ENCODE measurements at places on chromosomes 16 and 17.

- DNase-seq = no peak
Observed at GRCh38 chr17:72185564-72185963, 64.7 kb downstream of the SOX9 start.

DNA sequence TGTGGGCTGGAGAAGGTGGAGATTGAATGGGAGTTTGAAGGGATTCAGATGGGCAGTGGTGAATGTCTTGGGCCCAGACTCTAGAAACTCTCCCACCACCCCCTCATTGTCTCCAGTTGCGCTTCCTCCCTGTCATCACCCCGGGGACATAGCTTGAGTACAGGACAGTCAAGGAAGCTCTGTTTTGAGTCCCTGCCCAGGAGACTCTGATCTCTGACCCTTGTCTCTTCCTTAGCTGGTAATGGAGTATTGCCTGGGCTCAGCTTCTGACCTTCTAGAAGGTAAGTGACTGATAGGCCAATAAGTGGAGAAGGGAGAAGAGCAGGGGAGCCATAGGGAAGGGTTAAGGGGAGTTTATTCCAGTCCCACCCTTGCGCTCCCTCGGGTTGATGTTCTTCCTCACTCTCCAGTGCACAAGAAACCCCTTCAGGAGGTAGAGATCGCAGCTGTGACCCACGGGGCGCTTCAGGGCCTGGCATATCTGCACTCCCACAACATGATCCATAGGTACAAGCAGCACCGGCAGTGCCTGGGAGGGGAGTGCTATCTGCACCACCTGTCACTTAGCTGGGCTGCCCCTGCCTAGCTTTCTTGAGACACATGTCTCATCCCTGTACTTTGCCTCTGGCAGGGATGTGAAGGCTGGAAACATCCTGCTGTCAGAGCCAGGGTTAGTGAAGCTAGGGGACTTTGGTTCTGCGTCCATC lies 5.0 kb downstream of the TAOK2 start:
- no peak for DNase-seq

GRCh38 chr17:73987395-73987794 lies 216.1 kb upstream of the RPL38 start:
- DNase-seq = no peak

GRCh38 chr17:35627417-35627816 lies 40.3 kb downstream of the AP2B1 start:
- no peak for DNase-seq

- DNase-seq = no peak
Observed at GRCh38 chr16:52584354-52585320, 37.7 kb upstream of the TOX3 start.

DNA sequence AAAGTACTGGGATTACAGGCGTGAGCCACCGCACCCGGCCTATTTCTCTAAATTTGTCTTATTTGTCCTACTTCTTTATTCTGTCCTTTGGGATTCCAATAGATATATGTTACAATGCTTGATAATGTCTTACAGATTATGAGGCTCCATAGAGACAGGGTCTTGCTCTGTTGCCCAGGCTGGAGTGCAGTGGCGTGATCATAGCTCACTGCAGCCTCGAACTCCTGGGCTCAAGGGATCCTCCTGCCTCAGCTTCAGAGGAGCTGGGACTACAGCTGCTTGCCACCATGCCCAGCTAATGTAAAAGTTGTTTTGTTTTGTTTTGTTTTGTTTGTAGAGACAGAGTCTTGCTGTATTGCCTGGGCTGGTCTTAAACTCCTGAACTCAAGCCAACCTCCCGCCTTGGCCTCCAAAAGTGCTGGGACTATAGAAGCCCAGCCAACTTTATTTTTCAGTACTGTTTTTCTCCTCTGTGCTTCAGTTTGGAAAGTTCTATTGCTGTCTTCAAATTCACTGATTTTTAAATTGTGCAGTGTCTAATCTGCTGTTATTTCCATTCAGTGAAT lies 10.3 kb downstream of the ANKRD13B start:
- DNase-seq = no peak

DNA sequence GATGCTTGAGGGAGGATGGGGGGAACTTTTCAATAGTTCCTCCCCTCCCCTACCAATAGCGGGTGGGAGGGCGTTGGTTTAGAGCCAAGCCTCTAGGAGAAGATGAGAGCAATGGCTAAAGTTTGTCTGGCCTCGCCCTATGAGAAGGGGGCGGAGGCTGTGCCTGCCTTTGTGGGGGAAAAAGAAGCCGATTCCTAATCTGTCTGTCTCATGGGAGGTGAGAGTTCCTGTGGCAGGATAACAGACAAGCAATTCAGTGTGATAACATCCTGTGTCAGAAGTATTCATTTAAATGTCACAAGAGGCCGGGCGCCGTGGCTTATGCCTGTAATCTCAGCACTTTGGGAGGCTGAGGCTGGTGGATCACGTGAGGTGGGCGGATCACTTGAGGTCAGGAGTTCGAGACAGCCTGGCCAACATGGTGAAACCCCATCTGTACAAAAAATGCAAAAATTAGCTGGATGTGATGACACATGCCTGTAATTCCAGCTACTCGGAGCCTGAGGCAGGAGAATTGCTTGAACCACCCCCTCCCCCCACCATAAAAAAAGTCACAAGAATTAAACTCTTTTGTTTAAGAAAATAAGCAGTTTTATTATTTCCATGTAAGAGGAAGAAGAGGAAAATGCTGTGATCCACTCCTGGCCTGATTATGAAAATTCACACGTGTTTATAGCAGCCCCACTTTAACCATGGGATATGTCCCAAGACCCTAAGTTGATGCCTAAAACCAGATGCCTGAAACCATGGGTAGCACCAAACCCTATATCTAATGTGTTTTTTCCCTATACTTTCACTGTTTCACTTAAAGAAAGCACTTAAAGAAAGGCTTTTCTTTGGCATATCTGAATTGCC lies 1.7 kb downstream of the SLFN5 start:
- DNase-seq = peak; percentile 65

GRCh38 chr17:48546137-48546923 lies 1.4 kb upstream of the HOXB2 start:
- no peak for DNase-seq

DNA sequence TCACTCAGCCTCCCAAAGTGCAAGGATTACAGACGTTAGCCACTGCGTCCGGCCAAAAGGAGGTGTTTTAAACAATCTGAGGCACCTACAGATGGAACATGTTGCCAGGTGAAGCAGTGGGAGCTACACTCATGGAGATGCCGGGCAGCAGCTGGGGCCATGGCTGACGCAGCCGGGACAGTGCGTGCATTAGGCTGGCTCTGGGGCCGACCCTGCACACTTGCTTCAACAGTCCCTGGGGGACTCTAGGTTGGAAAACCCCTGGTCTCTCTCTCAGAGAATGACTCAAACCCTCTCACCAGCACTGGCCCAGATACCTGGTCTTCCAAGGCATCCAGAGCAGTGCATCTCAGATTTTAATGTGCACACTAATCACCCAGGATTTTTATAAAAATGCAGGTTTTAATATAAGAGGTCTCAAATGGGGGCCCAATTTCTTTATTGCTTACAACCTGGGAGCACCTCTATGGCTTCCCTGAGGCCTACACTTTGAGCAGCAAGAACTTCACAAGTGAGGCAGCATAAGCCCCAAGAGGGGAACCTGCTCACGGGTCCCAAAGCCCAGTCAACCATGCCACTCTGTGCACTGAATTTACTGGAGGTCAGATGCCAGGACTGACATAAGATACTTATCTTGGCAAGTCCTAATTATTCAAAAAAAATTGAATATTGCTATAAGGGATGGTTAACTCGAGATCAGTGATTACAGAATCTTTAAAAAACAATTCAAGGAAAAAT lies 70.8 kb upstream of the TRAP1 start:
- DNase-seq = no peak

- no peak for DNase-seq
Observed at GRCh38 chr17:30398328-30399041, 19.8 kb downstream of the CPD start.

- no peak for DNase-seq
Observed at GRCh38 chr16:17270111-17270510, 200.6 kb downstream of the XYLT1 start.

- DNase-seq = no peak
Observed at GRCh38 chr16:28905800-28906372, 19.2 kb downstream of the RABEP2 start.

DNA sequence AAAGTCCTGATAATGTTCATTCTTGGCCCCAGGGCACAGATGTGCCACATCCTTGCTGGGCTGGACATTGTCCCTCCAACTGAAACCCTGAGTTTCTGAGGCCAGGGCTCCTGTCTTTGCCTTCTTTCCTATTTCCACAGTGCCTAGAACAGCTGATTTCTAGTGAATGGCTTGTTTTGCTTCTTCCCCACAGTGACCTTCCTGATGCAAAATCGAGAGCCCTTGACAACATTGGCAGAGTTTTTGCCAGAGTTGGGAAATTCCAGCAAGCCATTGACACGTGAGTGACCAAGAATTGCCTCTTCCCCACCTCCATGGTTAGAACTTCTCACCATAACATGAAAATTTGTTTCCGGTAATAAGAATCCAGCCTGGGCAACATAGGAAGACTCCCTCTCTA lies 14.5 kb downstream of the ODAD4 start:
- DNase-seq = no peak

DNA sequence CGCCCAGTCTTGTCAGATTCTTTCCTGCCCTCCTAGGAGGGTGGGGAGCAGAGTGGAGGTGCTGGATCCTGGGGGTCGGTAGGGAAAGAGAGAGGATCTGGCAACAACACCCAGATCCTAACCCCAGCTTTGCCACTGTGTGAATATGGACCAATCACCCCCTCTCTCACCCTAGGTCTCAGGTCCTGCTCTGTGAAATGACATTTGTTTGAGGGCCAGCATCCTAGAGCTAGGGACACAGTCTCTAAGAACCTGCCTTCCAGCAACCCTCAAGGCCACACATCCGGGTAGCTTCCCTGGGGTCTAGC lies 28.4 kb upstream of the MAP3K14 start:
- DNase-seq = no peak

- peak; percentile 35 for DNase-seq
Observed at GRCh38 chr17:5249615-5250014, 15.0 kb upstream of the SCIMP start.

DNA sequence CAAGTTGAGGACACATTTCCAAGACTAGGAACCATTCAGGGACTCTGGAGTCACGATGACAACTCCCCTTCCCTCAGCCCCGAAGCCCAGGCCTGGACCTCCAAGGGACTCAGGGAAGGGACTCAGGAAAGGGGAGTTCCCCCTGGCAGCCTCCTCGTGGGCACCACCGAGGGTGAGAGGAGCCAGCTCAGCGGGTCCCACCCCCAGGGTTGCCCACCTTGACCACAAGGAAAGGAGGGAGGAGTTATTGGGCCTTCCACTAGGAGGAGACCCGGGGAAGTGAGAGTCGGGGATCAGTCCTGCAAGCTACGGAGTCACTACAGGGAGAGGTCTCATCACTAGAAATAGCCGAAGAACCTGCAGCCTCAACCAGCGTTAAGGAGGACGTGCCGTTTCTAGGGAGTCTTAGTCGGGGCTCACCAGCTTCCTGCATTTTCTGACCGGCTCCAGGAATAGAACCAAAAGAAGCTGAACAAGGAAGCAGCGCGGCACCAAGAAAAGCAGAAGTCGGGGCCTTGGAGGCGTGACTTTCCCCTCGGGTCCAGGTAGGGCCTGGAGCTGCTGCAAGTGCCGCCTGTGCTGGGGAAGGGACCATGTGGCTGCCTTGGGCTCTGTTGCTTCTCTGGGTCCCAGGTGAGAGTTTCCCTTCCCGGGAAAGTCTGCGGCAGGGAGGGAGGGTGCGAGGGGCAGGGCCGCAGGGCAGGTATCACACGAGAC lies at the start of gene CD300A:
CD300A (plus strand) TSS at position 524 of the 717 bp plus-strand sequence; CDS start at position 594, 70 bp downstream.
- DNase-seq = no peak

DNA sequence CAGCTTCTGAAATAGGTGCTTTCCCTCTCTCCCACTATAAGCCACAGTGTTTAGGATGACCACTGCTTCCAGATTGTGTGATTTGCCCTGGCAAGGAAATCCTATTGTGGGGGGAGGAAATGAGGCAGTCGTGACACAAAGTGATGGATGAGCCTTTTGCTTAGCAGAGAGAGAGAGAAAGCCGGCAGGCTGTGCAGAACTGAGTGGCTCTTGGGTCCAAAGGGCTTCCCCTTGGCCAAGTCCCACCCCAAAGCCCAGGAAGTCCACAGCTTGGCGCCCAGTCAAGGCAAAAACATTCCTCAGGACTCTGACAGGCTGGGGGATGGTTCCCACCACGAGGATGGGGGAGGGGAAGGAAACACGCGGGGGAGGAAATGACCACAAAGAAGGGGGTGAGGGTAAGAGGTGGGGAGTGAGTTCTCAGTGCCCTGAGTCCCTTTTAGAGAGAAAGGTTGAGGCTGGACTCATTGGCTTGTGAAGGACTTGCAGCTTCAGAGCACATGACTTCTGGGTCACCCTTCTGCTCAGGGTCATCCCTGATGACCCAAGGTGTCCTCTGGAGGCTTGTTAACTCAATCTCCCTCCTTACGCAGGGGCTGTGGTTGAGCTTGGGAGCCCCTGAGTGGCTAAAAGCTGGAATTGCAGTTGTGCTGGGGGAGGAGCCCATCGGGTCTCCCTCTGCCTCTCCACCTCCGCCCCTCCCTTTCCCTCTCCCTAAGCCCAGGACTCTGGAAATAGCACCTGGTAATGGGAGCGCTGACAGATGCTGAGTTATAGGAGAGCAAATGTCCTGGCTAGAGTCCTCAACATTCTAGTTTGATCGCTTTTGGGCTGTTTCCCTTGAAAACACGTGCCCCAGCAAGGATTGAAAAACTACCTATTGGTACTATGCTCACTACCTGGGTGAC lies 10.3 kb upstream of the MSL1 start:
- no peak for DNase-seq

DNA sequence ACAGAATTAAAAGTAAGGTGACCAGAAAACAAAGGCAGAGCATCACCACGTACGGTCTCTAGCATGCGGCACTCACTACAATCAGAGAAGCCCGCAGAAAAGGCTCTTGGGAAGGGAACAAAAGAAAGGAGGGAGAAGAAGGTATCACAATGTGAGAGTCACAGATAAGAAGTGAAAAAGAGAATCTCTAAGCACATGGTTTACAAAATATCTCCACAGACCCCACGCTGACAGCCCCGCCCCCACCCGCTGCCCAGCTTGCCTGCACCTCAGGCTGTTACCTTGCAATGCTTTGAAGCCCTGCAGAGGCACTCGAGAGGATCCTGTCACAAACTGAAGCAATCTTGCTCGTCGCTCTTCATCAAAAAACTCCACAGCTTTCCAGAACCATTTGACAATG lies 40.5 kb downstream of the CEP95 start:
- DNase-seq = no peak

DNA sequence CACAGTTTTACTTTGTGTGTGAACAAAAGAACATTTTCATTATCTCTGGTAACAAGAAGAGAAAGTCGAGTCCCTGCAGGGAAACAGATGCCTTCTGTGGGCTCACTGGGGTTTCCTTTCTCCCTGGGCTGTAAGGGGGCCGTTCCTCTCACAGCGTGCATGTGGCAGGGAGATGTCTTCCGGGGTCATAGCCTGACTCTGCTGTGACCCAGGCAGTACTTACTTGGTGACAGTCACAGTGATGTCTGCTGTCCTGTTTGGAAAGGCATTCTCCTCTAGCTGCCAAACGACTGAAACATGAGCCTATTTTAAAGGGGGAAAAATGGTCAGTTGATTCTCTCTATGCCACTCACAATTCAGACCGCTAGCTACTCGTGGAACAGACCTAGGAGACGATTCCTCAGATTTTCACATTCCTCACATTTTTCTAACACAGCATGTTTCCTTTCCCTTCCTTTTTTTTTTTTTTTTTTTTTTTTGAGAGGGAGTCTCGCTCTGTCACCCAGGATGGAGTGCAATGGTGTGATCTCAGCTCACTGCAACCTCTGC lies 7.3 kb downstream of the HASPIN start:
- DNase-seq = no peak

GRCh38 chr16:68235108-68235886 lies 630 bp downstream of the ESRP2 start:
- DNase-seq = no peak
